Eye (tissue), 1 donor: ENCODE measurements at places on chromosomes 4 and X.

- no peak for DNase-seq
Observed at GRCh38 chr4:101823864-101824263, 33.3 kb downstream of the BANK1 start.

- no peak for DNase-seq
Observed at GRCh38 chrX:153671589-153672530, 1.8 kb downstream of the PNCK start.

DNA sequence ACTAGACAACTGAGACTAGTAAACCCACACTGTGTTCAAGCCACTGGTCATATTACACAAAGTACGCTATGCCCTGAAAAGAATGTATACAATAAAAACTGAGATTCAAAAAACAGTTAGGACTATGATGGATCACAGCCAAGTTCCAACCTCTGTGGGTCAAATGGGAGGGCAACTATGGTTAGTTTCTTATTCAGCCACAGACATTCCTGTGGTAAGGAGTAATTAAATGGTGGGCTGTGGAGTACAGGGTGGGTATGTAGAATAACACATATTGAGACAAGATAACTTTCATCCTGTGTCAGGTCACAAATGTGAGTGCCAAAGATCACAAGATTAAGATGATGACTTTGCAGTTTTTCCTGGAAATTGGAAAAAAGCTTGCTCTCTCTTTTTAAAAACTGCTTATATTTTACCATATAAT, 167.2 kb downstream of the NPNT start:
- DNase-seq: no peak

DNA sequence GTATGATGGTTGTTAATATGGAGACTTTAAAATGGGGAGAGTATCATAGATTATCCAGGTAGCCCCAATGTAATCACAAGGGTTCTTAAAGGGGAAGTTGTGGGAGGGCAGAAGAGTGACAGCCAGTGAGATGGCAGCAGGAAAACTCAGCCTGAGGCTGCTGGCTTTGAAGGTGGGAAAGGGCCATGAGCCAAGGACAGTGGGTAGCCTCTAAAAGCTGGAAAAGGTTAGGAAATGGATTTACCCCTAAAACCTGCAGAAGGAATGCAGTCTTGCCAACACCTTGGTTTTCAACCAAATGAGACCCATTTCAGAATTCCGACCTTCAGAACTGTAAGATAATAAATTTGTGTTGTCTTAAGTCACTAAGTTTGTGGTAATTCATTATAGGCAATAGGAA, 68.8 kb upstream of the BLTP1 start:
- no peak for DNase-seq

GRCh38 chr4:36385951-36386571, 104.6 kb downstream of the DTHD1 start:
- no peak for DNase-seq

DNA sequence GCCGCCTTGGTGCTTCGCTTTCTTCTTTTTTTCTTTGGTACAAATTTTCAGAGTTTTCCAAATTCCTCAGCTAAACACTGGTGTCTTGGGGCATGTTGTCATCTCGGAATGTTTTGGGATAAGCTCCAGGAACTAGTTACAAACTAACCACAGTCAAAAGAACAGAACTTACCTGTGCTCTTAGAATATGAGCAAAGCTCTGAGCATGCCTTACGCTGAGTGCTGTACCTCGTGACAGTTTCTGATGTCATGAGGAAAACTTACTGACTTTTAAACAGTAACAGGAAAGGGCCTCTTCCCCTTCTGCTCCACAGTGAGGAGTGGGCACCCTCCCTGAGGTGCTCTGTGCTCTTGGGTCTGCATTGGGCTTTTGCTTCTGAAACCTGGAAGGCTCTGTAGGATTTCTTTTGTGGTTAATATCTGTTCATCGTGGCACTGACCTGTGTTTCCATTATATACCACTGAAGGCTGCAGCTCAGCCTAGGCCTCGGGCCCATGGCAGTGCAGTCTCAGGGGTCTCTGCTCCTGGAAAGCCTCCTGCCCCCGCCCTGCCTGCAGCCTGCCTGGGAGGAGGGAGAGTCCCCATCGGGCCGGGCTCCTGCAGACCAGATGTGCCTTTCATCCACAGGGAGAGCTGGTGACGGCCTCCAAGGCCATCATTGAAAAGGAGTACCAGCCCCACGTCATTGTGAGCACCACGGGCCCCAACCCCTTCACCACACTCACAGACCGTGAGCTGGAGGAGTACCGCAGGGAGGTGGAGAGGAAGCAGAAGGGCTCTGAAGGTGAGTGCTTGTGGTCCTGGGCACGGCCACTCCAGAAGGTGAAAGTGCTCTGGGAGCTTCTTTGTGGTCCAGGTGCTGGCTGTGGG, 48.7 kb downstream of the NOP14 start:
- no peak for DNase-seq
